Stimulated activated CD4-positive, alpha-beta T cell treated with anti-CD3 and anti-CD28 coated beads, Interleukin-15, amount 100 ng/mL, for 1 hour (primary cell): ENCODE measurements at places on chromosomes 11 and 22.

- no peak for DNase-seq
Measured at GRCh38 chr22:50486561-50487289, at the start of gene MIOX. Gene MIOX, plus strand, starts transcription at chr22:50486859. Its CDS starts 39 bp downstream, at chr22:50486898.

- DNase-seq, result no peak
Measured at GRCh38 chr11:74487875-74488274, 5.6 kb downstream of the LIPT2 start.

DNA sequence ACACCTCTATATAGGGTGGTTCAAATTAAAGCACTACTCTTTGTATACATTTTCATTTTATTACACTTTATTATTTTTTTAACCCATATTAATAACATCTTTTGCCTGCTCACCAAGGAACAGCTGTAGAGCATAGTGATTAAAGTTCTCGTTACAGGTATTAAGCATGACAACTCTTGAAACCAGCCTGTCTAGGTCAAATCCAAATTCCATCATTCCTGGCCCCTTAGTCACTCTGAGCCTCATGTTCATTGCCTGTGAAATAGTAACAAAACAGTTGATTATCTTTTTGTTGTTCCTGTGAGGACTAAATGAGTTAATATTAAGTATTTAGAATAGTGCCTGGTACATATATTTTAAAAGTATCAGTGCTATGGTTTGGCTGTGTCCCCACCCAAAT lies 334.5 kb downstream of the RAB38 start:
- DNase-seq, result no peak

DNA sequence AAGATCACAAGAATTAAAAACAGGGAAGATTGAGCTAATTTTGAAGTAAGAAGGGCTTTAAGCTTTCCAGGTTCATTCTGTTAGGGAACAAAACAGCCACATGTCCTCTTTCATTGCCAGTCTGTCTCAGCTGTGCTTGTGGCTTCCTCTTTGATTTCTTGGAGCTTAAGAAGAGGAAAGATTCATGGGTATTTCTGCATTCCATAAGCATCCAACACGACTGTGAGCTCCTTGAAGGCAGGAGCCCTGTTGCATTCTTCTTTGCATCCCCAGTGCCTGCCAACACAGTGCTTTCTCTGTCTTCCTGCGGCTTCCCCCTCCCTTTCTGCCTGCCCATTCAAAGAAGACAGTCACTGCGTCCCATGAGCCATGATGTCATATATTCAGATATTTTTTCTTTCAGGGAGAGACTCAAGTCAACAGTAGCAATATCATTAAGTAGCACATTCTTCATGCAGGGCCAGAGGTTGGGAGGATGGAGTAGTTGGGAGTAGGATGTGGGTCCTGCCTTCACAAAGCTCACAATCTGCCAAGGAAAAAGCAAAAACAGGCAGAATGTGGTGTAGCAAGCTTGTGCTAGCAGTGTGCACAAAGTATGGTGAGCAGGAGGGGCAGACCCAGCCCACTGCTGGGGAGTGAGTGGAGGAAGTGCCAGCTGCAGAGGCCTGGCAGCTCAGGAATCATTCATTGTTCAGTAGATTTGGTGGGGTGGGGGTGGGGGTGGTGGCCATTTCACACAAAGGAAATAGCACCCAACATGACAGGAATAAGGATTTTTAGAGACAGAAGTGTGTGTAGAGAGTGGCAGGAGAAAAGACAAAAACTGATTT lies 162.1 kb upstream of the RASSF10 start:
- DNase-seq, result no peak

- DNase-seq, result no peak
Measured at GRCh38 chr11:17443423-17443822, 33.2 kb downstream of the ABCC8 start.

DNA sequence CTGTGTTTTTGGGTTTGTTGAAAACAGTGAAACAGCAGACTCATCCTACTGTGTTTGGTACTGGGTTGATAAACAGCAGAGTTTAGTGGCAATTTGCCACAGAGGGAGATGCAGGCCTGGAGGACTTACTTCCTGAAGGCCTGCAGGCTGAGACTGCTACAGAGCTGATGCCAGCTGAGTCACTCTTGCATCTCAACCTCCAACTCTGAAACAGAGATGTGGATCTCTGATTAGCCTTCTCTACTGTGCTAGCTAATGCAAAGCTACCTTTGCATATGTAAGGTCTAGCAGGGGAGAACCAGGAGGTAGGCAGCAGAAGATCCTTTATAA lies 14.3 kb downstream of the ATP5MG start:
- DNase-seq, result no peak

DNA sequence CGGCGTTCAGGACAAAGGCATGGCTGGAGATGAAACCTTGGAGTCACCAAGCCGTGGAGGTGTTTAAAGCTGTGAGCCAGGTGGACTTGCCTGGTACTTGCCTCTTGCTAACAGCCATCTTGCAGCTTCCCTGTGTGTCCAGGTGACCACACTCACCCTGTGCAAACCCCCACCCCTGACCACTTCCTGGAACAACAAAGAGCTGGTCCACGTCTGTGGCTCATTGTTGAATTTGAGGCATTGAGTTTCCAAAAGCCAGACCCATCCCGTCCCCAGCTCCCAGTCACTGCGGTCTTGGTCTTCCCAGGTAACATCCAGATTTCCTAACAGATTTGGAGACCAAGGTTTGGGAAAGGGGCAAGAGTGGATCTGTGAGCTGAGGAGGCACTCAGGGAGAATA lies 18.5 kb downstream of the DHCR7 start:
- no peak for DNase-seq

- DNase-seq, result no peak
Measured at GRCh38 chr22:27420817-27421361, 380.7 kb downstream of the MN1 start.

DNA sequence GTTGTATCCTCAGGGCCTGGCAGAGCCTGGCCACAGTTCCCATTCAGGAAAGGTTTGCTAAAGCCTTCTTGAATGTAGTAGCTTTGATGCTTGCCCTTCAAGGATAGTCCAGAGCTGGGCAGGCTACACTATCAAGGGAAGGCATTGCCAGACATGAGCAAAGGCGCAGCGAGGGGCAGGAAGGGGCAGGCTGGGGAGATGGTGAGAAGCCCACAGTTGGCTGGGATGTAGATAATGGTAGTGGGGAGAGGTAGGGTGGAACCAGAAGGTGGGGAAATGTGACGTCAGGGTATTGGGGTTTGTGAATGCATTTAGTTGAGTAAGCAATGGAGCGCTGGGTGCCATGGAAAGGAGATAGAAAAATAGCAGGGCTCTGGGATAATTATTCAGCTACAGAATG lies 28.6 kb downstream of the LRRC32 start:
- no peak for DNase-seq

GRCh38 chr11:104015649-104016415 lies 20.6 kb upstream of the DDI1 start:
- DNase-seq, result no peak

- DNase-seq, result no peak
Measured at GRCh38 chr11:800473-800872, 2.4 kb upstream of the SLC25A22 start.

DNA sequence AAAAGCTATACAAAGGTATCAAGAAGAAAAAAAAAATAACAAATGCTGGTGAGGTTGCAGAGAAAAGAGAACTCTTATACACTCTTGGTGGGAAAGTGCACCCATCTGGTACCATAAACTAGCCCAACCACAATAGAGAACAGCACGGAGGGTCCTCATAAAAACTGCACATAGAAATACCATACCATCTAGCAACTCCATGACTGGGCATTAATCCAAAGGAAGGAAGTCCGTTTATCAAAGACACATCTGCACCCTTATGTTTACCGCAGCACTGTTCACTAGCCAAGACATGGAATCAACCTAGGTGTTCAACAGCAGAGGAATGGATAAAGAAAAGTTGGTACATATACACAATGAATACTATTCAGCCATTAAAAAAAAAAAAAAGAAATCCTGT lies 10.8 kb upstream of the CLDN5 start:
- no peak for DNase-seq

DNA sequence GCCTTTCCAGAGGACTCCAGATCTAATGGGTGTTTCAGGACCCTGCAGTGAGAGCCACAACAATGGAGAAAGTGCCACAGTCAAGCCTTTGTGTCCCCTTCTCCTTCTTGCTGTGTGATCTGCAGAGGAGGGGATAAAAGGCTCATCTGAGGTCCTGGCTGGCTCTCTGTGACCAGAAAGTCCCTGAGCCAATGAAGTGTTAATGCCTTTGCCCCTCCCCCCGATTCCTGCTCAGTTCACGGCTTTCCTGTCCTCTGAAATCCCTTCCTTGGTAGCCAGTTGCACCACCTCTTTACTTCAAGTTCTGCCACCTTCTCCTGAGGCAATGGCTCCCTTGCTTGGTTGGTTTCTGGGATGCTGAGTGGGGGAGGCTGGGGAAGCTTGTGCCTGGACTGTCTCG lies 47.6 kb downstream of the FLI1 start:
- no peak for DNase-seq

DNA sequence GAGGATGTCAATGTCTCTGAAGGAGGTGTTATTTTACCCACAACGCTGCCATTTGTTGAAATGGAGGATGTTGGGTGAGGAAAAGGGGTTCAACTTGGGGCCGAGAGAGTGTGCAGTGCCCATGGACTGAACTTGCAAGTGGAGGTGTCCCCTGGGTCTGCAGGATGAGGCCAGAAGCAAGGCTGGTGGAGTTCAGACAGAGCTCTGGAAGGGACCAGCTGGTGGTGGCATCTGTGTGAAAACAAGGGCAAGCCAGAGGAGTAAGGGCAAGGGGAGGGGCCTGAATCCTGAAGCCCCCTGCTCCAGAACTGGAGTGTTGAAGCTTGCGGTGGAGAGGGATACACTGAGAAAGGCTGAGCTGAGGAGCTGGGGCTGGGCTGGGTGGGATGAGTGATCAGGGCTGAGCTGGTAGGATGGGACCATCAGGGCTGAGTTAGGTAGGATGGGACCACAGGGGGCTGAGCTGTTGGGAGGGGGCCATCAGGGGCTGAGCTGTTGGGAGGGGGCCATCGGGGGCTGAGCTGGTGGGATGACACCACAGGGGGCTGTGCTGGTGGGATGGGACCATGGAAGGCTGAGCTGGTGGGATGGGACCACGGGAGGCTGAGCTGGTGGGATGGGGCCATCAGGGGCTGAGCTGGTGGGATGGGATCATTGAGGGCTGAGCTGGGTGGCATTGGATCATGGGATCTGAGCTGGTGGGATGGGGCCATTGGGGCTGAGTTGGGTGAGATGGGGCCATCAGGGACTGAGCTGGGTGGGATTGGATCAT lies 13.4 kb upstream of the CTSD start:
- DNase-seq, result no peak

DNA sequence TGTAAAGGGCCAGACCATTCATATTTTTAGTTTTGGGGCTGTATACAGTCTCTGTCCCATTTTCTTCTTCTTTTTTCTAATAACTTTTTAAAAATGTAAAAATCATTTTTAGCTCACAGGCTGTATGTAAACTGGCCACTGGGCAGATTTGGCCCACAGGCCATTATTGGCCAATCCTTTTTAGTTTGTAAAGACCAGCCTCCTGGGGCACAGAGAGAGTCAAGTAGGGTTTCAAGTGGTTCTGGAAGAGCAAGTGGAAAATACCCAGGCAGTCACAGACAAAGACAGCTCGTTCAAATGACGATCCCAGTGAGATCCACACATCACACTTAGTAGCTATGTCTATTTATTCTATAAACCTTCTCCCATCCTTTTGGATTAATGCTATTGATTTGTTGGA lies 150.2 kb upstream of the ARHGAP20 start:
- DNase-seq, result no peak

GRCh38 chr11:113840932-113841664 lies 34.3 kb downstream of the USP28 start:
- DNase-seq, result no peak

GRCh38 chr11:132055296-132055695 lies 684.9 kb downstream of the NTM start:
- no peak for DNase-seq
